ENCODE measurements at places on chromosomes 7 and 10. TPM values are rescaled to one million over a fixed set of nuclear protein-coding genes. Genes with fewer than 3 reads are reported as not detected.

GALNT17 gene
- 2.7 TPM for polyA plus RNA-seq

AKR1C8 gene
- polyA plus RNA-seq = 0.13 TPM

IDI2 gene
- polyA plus RNA-seq = not detected

GPER1 gene
- polyA plus RNA-seq = 1.1 TPM

TSPAN15 gene
- 37.9 TPM for polyA plus RNA-seq

PYROXD2 gene
- 14.4 TPM for polyA plus RNA-seq

NPTX2 gene
- 9.2 TPM for polyA plus RNA-seq

FAM25C gene
- not detected for polyA plus RNA-seq

SPDYE9 gene
- 0.37 TPM for polyA plus RNA-seq

IPMK gene
- 21.5 TPM for polyA plus RNA-seq

UNCX gene
- not detected for polyA plus RNA-seq

DGKI gene
- 1.4 TPM for polyA plus RNA-seq

TDRD1 gene
- polyA plus RNA-seq = 0.22 TPM

ANKRD1 gene
- 0.06 TPM for polyA plus RNA-seq

SKIDA1 gene
- 1.9 TPM for polyA plus RNA-seq

NACAD gene
- polyA plus RNA-seq = 7.2 TPM

CFAP69 gene
- 8.1 TPM for polyA plus RNA-seq

FOXI2 gene
- polyA plus RNA-seq = not detected

HIBADH gene
- polyA plus RNA-seq = 54.2 TPM

NKX6-2 gene
- polyA plus RNA-seq = 1.7 TPM

GRCh38 chr10:17961551-17962422, 10.1 kb downstream of the SLC39A12 start:
- DNase-seq = no peak

GRCh38 chr10:53601260-53601875, 828.8 kb upstream of the MBL2 start:
- peak; percentile 19 for DNase-seq

DNA sequence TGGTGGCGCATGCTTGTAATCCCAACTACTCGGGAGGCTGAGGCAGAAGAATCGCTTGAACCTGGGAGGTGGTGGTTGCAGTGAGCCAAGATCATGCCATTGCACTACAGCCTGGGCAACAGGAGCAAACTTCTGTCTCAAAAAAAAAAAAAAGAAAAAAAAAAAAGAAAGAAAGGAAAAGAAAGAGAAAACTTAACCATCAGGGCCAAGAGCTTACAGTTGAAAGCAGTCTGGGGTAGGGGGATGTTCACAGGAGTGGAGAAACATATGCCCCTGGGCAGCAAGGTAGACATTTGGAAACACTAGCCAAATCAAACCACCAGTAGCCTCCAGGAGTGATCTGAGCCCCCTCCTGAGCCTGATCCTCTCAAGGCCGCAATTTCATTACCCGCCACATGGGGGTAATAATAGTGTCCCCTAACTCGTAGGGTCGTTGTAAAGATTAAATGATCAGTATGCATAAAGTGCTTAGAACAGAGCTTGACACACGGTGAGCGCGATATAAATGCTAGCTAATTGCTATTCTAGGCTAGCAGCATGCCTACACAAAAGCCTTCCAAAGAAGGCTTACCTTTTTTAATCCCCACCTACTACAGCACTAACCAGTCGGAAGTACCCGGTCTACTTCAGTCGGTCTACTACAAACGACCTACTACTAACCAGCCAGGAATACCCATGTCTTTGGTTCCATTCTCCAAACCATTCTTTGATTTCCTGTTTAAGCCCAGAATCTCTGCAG, 274.3 kb upstream of the NEBL start:
- no peak for DNase-seq

GRCh38 chr10:13247246-13247645, 13.1 kb upstream of the UCMA start:
- no peak for DNase-seq

DNA sequence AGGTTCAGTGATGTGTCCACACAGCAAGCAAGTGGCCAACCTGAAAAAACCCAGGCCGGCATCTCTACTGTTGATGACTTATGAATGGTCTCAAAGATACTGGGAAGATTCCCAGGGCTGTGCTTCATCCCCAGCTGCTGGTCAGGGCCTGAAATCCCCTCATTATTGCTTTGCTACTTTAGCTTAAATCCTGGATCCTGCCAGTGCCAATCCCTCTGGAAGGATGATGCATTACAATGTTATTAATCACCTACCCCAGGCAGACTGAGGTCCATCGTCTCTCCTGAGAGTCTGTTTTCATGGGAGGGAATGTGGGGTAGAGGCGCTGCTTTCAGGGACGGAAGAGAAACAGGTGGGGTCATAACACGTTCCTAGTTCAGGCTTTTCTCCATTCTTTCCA, 371.6 kb downstream of the RPS24 start:
- no peak for DNase-seq

DNA sequence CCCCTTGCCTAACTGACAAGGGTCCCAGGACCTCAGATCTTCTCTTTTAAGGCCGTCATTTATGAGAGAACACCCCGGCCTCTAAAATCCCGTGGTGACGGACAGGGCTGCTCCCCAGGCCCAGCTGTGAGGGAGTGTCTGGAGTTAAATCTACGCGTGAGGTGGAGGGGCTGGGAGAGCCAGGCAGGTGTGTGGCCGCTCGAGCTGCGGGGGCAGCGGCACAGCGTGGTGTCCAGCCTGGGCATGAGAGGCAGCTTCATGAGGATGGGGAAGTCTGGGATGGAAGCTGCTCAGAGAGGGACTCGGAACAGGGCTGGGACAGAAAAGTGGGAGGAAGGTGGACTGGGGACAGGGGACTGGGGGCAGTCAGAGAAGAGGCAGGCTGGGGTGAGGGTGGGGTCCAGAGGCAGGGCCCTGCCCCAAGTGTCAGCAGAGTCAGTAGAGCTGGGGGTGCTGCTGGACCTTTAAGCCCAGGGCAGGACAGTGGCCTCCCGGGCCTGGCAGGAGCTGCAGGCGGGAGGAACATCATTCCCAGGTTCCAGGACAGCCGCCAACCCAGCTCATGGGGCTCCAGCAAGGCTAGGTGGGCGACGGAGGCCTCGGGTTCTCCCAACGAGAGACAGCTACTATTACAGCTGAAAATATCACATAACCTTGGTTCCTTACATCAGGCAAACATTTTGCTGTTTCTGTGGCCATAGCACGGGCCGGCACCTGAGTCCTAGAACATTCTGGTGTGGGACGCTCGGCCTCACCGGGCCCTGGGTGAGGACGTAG, 55.2 kb downstream of the JAKMIP3 start:
- DNase-seq = no peak

- no peak for DNase-seq
Observed at GRCh38 chr10:44860811-44861736, 50.1 kb upstream of the TMEM72 start.

DNA sequence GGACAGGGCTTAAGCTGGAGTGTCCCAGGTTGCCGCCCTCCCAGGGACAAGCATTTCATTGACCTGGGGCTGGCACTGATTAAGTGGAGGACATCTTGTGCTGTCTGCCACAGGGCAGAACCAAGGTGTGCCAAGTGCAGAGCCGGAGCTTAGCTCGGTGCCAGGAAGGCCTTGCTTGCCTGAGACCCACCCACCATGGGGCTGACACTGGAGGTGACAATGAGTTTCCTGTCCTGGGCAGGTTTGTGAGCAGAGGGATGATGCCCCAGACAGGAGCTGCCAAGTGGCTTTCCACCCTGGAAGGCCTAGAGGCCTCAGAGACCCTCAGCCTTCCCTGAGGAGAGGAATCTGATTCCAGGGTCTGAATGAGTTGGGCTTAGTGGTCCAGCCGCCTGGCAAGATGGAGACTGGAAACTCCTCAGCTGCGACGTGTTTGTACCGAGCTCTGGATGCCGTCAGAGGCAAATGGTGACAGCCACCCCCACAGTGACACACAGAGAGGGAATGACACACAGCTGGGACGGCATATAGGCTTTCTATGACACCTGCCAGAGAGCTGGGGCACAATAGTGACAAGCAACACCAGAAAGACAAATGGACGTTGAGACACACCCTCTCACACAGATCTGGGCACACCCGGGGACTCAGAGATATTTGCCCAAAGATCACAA, 2.6 kb downstream of the ADCYAP1R1 start:
- DNase-seq = no peak

- no peak for DNase-seq
Observed at GRCh38 chr10:84348447-84348846, 20.1 kb downstream of the CCSER2 start.

GRCh38 chr7:93902777-93903423, 3.5 kb upstream of the GNGT1 start:
- DNase-seq = peak; percentile 23

GRCh38 chr10:79547973-79548372, 12.2 kb downstream of the SFTPA2 start:
- no peak for DNase-seq

- DNase-seq = peak; percentile 66
Observed at GRCh38 chr7:123643495-123644441, 11.9 kb upstream of the LMOD2 start.

- DNase-seq = peak; percentile 63
Observed at GRCh38 chr10:23067939-23068775, 27.2 kb upstream of the MSRB2 start.

DNA sequence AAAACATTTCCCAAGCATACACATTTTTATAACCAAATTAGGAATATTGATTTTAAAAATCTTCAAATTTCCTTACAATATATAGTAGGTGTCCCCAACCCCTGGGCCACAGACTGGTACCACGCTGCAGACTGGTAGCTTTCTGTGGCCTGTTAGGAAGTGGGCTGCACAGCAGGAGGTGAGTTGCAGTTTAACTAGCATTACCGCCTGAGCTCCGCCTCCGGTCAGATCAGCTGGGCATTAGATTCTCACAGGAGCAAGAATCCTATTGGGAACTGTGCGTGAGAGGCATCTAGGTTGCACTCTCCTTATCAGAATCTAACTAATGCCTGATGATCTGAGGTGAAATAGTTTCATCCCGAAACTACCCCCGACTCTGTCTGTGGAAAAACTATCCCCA, 62.1 kb downstream of the ZWINT start:
- DNase-seq = no peak

- DNase-seq = no peak
Observed at GRCh38 chr10:9096288-9096687, 1041.8 kb downstream of the GATA3 start.

- no peak for DNase-seq
Observed at GRCh38 chr7:112511451-112512202, 30.8 kb downstream of the LSMEM1 start.

DNA sequence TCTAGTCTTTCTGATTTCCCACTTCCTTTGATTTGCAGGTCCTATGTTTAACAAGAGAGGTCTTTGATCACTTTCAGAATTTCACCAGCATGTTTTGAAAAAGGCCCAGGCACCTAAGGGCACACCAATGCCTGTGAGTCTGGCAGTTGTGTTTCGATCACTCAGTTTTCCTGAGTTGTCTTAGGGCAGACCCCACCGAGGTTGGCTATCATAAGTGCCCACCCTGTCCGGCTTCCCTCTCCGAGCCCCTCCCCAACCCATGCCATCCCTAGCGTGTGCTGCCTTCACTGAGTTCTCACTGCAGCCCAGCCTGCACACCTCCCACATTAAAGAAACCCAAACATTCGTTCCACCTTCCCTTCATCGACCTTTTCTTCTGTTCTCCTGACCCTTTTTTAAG, 257.9 kb downstream of the GRID1 start:
- no peak for DNase-seq

GRCh38 chr10:775245-776075, 86.0 kb upstream of the DIP2C start:
- DNase-seq = no peak

GRCh38 chr7:24842449-24843241, 85.4 kb upstream of the GSDME start:
- DNase-seq = no peak

DNA sequence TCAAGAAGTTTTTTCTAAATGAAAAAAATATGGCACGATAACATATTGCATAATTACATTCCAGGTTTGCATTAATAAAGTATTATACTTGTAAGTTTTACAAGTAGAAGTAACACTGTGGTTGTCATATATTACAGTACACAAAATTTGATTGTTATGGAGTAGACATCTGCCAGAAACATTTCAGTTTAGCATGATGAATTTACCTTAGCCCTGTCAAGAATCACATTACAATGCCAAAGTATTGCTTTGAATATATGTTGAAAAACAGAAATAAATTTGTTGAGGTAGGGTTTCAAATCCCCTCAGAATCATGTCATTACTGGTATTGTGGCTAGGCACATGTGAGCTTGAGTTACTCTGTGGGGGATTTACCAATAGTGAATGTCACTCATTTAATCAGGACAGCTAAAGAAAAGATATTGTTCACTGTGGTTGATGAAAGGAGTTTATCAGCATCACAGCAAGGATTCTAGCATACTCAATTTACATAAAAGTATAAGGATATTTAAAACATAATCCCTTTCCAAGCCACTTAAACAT, 112.1 kb downstream of the MDFIC start:
- DNase-seq = no peak

DNA sequence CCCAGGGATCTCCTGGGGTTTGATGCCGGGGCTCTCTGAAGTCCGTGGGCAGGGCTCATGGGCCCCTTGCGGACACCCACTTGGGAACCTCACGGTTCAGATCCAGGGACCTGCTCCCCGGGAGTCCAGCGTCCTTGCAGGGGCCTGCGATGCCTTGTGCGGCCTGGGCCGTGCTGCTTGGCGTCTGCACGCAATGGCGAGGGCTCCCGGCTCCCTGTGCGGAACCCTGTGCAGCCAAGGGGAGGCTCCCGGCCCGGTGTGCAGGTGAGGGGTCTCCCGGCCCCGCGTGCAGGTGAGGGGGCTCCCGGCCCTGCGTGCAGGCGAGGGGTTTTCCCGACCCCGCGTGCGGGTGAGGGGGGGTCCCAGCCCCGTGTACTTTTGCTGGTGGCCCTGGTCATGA, 146.7 kb downstream of the DNAJB6 start:
- DNase-seq = no peak

- DNase-seq = no peak
Observed at GRCh38 chr7:158742065-158742821, 37.6 kb upstream of the NCAPG2 start.

GRCh38 chr10:60224066-60224705, 165.5 kb downstream of the ANK3 start:
- DNase-seq = no peak

DNA sequence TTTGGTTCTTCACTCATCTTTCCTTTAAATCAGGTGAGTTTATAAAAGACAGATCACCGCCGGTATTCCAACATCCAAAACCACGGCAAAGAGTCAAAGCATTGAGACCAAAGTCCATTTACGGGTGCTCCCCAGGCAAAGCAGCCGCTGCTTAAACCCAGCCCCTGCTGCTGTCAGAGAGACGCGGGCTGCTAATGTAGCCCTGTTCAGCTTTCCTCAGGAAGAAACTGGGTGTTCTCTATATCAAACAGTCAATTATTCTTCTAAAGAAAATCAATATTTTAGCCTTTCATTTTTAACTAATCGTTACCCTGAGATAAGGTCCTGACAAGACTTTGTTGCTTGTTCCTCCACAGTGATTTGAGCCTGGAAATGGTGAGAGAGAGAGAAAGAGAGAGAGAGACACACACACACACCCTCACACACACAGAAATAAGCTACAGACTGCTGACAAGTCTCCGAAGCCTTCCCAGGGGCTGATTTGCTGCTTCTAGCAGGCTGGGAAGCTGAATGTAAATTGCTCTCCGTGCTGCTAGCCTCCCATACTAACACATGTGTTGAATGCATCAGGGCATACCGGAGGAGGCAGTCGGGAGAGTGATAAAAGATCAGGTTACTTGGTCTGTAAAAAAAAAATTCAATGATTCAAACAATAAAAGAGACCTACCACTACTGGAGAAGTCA, 183.0 kb upstream of the ANK3 start:
- peak; percentile 31 for DNase-seq

All from large intestine (tissue), 12 donors.